T1000 (cell line): ENCODE measurements at places on chromosomes 11 and 22.

DNA sequence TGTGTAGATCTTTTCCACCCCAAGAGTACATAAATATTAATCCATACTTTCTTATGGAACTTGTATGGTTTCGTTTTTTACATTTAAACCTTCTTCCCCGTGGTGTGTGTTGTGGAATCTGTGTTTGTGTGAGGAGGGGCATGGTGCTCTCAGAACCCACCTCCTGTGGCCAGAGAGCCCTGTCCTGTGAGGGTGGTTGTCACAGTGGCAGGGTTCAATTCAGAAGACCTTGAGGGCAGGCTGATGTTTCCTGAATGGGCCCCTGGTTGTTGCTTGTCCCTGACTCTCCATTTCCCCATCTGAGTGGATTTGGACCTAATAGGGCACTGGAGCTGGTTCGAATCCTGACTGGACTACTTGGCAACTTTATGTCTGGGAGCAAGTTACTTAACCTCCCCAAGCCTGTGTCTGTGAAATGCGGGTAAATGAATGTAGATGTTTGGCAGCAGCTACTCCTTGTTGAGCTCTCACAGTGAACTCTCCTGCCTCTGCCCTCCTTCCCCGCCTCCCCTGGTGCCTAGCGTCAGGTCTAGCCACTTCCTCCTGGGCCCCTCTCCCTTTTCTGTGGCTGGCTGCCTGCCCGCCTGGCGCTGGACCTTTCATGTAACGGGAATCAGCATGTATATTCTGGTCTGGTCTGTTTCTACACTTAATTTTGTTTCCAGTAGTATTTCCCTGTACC lies 7.3 kb downstream of the NEAT1 start:
- no peak for DNase-seq

DNA sequence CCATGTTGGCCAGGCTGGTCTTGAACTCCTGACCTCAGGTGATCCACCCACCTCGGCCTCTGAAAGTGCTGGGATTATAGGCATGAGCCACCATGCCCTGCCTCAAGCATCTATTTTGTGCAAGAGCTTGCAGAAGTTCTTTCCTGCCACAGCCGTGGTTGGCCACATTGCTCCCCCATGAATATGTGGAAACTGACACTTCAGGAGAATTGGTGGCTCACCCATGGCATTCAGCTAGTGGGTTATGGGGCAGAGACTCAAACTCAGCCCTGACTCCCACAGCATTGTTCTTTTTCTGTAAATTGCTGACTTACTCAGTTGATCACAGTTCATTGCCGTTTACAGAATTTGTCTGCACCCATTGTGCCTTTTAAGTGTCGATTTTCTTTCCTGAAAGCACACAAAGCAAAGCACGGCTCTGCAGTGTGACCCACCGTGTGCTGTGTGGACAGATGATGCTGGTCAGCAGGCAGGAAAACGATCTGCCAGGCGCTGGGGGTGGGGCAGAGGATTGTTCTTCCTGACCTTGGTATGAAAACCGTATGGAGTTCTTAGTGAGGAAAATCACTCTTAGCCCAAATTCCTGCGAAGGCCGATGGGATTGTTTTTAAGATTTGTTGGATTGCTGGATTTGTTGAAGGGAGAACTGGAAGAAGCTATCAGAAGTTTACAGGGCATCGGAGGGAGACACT lies 115.6 kb downstream of the PTPRJ start:
- DNase-seq: no peak

DNA sequence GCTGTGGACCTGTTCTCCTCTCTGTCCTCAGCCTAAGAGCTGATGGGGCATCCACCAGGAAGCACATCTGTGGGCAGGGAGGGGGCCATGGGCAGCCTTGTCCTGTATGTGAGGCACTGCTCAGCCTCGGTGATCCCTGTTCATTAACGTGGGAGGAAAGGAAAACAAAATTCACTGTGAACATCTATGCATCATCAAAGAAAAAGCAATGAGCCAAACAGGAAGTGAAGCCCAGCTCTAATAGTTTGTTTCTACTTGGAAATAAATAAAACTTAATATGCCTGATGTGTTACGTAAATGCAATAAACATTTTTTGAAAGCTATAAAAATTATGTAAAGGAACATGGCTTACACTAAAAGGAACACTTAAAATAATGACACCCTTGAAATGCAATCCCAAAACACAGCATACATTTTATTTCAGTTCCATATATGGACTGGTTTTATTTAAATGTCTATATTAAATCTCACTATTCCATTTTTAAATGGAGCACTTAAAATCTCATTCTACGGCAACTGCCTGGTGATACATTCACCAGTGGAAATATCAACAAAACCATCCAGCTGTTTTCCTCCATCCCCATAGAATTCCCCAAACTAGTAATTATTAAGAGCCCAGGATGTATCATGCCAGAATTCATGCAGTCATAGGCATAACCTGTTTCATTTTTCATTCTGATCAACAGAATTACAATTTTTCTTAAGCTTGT lies 78.3 kb downstream of the ZNF280B start:
- no peak for DNase-seq

DNA sequence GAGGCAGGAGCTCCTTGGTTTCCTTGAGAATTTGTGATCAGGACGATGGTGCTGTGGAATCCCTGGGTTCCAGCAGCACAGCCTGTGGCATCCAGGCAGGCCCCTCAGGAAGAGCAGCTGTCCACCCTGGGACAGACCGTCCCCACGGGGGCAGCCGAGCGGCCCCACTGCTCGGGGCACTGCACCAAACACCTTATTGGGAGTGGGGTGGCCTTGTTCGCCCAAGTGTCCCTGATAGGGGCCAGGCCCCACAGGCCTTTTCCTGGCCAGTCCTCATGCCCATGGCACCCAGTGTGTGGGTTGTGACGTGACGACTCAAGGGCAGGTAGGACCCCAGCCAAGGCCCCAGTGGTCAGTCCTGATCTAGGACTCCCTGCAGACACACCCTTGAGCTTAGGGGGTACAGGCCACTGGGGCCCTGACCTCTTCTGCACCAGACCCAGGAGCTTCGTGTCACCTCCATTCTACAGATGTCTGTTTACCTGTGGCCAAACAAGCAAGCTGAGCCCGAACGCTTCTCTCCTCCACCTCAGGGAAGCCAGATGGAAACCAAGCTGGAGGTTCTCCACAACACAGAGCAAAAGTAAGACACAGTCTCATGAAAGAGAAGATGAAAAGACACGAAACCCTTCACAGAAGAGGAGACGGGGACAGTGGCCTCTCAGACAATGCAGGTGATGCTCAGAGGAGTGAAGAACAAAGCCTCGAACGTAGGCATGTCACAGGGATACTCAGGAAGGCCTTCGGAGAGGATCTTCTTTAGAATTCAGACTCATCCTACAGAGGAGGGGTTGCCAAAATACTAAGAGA lies 1.6 kb upstream of the BRD1 start:
- DNase-seq: no peak

GRCh38 chr22:28743852-28744251 lies 2.0 kb downstream of the HSCB start:
- no peak for DNase-seq

DNA sequence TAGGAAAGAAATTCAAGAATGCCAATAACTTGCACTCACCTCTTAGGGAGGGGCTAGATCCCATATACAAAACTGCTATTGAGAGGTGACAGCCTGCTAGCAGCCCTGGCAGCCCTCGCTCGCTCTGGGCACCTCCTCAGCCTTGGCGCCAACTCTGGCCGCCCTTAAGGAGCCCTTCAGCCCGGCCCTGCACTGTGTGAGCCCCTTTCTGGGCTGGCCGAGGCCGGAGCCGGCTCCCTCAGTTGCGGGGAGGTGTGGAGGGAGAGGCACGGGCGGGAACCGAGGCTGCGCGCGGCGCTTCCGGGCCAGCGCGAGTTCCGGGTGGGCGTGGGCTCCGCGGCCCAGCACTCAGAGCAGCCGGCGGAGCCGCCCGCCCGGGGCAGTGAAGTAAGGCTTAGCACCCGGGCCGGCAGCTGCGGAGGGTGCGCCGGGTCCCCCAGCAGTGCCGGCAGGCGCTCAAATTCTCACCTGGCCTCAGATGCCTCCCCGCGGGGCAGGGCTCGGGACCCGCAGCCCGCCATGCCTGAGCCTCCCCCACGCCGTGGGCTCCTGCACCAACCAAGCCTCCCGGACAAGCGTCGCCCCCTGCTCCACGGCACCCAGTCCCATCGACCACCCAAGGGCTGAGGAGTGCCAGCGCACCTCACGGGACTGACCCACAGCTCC lies 329.9 kb downstream of the FAM181B start:
- no peak for DNase-seq

DNA sequence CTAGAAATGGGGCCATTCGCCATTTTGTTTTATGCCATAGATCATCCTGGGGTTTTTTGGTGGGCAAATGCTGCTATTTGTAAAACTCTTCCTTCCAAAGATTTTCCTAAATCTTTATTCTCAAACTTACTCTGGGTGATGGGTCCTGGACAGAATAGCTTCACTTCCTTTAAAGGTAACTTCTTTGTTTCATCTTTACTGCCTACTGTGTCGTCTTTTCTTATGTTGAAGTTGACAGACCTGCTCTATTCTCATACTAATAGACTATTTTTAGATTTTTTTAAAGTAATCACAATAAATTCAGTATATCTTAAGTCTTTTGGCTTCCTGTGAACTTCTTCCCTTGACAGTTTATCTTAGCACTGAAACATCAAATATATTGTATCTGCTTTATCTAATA lies 98.6 kb downstream of the YAP1 start:
- DNase-seq: no peak

DNA sequence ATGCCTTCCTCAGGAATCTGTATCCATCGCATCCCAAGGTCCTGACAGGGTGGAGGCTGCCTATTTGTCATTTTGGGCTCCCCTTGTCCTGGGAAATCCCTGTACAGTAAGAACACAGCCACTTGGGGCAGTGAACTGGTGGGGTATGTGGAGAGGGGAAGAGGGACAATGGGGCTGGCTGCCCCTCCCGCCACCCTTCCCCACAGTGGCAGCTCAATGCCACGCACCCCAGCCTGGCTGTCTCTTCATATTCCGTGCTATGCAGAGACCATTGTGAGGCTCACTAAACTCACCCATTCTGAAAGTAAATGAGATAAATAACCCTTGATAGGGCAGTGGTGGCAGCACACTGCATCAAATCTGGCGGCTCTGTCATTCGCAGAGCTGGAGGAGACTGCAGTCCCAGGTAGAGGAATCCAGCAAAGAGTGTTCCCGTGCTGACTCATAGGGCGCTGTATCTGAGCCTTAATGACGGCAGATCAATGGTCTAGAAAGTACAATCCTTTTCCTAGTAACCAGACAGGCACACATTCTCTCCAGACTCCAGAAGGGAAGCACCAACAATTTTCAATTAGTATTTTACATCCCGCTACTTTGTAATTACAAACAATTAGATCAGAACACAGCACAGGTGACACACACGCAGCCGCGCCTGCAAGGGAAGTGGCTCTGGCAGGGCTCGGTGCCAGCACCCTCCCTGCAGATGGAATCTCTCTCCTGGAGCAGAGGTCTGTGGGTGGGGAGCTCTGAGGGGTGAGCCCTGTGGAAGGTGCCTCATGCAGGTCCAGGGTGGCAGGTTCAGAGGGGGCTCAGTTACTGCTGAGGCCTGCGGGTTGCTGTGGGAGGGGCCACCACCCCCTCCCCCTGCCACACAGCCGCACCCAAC lies 167.9 kb upstream of the B3GAT1 start:
- DNase-seq: no peak

DNA sequence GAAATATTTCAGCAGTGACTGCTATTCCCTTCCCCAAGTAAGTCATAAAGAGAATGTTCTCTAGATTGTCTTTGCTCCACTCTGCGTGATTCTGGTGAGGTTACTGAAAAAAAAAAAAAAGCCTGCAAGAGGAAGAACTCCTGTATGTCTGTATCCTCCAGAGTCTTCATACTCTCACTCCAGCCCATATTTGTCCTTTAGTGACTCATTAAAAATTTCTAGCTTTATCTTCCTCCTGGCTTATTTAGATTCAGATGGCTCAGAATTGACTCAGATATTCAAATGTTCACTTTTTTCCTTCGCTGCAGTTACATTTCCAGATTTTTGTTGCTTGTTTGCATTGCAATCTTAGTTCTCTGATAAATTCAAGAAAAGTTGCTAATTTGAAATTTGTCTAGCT lies 76.3 kb upstream of the CNTN5 start:
- no peak for DNase-seq
